ENCODE measurements at places on chromosomes 13 and 19.
A peak's percentile ranks its signal among the peaks of the same experiment; 100 is the strongest.

DNA sequence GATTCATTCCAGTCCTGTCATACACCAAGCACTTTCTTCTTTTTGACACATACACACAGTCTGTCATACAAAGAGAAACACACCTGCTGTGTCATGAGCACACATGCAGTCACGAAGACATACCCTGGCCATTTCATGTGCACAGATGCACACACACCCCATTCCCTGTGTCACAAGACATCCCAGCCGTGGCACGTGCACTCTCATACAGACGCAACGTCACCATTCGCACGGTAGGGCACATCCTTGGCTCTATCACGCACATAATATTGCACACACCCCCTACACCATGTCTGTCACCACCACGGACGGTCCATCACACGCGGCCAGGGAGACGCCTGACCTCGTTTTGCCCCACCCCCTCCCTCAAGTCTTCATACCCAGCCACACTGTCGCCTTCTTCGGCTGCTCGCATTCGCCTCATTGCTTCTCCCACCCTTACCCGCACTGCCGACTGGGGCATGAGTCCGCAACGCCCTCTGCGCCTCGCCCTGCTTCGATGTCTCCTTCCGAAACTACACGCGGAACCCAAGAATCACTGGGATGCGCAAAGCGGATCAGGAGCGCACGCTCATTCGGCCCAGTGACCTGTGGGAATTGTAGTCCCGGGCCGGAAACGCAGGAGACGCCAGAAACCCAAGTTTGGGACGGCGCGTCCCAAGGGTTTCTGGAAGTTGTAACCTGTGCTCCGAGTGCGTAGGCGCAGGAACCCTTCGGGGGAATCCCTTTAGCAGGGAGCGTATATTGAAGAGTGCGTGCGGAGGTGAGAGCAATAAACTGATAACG, 6.8 kb upstream of the ZNF283 start:
- peak; percentile 23 for DNase-seq

DNA sequence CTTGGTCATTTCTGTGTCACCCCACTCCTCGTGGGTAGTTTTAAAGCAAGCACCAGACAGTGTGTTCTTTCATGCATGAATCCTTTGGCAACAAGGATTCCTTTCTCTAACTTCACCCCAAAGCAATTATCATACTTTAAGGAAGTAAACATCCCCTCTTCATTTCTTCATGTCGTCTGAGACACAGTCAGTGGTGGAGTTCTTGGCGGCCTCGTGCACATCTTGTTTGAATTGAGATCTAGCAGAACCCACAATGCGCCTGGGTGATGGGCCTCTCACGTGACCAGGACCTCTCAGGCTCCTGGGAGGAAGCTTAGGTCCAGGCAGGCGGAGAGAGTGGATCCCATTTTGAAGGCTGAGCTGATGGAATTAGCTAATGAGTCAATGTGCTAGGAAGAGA, 2.6 kb downstream of the ACSBG2 start:
- DNase-seq, result no peak

DNA sequence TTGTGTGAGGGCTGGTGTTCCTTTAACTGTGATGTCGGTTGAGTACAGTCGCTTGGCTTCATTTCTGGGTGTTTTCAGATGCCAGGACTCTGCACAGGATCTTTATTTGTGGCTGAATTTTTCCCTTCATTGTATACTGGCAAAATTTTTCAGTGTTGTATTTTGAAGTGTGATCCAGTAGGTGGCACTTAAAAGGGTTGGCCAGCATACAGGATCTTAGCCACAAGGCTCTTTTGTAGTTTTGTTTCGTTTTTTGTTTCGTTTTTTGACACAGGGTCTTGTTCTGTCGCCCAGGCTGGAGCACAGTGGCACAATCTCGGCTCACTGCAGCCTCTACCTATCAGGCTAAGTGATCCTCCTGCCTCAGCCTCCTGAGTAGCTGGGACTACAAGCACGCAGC, 8.7 kb downstream of the FCAR start:
- no peak for DNase-seq

DNA sequence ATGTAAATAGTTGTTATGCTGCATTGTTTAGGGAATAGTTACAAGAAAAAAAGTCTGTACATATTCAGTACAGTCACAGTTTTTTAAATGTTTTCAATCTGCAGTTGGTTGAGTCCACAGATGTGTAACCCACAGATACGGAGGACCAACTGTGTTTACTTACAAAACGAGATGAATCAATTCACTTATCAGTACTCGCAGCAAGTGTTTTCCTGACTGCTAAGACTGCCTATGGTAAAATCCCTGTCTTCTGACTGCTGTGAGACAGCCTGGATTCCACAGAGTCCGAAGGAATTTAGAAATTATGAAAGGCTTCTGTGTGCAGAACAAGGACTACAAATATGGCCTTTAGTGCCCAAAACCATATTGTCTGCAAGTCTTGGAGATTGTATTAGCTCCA, 45.7 kb upstream of the C1QTNF9 start:
- no peak for DNase-seq

- DNase-seq, result peak; percentile 49
These were observed 8.3 kb upstream of the ZNF254 start for GRCh38 chr19:24078680-24079079.
